ENCODE measurements at places on chromosomes 5 and 9.

DNA sequence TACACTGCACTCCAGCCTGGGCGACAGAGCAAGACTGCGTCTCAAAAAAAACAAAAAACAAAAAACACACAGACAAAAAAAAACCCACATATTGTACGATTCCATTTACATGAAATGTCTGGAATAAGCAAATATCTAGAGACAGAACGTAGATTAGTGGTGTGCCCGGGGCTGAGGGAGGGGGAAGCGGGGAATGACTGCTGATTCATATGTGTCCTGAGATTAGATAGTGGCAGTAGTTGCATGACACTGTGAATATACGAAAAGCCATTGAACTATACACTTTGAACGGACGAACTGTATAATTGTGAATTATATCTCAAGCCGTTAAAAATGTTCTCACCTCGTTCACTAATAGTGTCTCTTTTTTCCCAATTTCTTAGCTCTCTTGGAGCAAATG, 23.9 kb downstream of the FGF1 start:
- DNase-seq: no peak

- DNase-seq: no peak
Measured at GRCh38 chr5:132475497-132475882, 15.1 kb downstream of the IRF1 start.

- DNase-seq: peak; percentile 82
Measured at GRCh38 chr9:136539427-136540421, 6.1 kb downstream of the NOTCH1 start.

DNA sequence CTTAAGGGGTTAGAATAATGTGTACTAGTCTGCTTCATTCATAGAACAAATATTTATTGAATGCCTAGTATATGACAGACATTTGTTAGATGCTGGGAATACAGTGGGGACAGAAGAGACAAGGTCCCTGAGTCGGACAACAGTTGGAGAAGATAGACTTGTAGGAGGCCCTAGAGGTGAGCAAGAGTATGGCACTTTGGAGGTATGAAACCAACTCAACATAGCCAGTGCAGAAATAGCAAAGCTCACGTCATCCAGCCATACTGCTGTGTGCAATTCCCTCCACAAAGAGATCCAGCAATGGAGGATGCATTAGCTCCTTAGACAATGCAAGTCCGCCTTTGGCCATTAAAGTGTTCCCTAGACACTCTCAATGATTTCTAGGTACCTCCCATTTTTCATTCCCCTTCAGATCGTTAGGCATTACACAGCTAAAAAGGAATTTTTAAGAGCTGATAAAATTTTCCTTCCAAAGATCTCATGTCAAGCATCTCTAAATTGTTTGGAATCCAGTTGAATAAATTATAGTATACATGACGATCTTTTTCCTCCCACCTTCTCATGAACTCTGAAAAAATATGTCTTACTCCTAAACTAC, 1949.6 kb upstream of the WWC1 start:
- DNase-seq: no peak

DNA sequence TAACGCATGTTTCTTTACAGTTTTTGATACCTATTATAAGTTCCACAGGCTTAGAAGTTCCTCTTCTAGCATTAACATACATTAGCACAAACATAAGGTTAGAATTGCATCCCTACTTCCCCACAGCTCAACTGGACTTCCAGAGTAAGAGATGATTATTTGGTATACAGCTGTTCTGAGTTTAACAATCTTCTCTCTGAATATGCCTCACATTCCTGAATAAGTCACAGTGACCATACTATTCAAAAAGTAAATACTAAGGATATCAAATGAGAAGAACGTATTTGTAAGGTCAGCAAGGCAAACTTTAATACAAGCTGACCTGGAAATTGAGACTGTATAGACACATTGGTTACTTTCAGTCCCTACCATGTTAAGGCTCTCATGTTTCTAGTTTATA, 21.3 kb downstream of the NR6A1 start:
- DNase-seq: no peak

GRCh38 chr5:132243366-132243977, 14.0 kb upstream of the PDLIM4 start:
- no peak for DNase-seq

- DNase-seq: no peak
Measured at GRCh38 chr9:88996046-88996920, 5.0 kb downstream of the S1PR3 start.

DNA sequence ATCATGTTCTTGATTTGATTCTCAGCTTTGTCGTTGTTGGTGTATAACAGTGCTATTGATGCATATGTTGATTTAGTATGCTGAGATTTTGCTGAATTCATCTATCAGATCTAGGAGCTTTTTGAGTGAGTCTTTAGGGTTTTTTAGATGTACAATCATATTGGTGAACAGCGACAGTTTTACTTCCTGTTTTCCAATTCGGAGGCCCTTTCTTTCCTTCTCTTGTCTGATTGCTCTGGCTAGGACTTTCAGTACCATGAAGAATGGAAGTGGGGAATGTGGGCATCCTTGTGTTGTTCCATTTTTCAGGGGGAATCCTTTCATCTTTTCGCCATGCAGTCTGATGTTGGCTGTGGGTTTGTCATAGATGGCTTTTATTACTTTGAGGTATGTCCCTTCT, 100.4 kb downstream of the SGCD start:
- DNase-seq: no peak

GRCh38 chr9:95001720-95002119, 275.2 kb downstream of the AOPEP start:
- DNase-seq: no peak

- DNase-seq: no peak
Measured at GRCh38 chr5:121797681-121798518, 53.8 kb upstream of the FTMT start.

DNA sequence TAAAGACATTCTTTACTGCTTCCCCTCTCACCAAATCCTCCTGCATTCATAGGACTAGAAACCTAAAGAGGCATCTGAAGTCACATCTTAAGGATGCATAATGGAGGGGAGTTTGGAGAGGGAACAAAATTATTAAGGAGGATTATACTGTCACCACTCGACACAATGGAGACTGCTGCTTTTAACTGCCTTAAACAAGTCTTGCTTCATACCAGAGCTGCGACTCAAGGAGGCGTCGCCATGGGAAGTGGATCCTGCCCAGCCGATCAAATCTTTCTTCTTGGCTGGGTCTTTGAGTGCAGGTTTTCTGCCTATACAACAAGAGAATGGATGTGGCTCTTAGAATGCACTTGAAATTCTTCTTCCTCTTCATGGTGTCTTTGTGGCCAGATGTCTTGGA, 66.7 kb upstream of the FOXE1 start:
- DNase-seq: no peak

DNA sequence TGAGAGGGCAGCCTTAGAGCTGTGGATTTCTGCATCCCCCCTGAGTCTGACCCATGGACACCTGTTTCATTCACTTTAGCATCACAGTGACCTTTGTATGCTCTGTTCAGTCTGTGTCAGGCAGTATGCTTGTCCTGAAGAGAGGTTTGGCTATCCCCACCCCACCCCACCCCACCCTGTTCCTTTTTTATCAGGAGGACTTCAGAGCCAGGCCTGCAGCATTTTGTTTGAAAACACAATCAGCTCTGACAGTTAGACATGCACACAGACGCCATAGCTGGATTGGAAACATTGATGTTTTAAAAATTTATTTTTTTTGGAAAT, 142.2 kb downstream of the NTRK2 start:
- DNase-seq: no peak

DNA sequence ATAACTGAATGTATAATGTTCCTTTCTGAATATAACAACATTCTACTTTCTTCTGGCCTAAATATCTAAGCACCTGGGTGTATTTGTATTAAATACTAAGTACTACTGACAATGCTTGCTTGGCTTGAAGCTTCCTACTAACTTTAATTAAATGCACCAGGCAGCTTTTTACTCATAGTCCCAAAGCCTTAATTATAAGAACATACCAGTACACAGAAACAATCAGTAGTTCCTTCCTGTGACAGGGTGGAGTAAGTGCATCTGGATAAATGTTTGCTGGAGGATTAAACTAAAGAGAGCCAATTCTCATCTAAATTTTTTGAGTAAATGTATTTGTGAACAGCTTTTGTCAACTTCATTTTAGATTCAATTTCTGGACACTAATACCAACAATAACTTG, 558.6 kb upstream of the SEMA6A start:
- no peak for DNase-seq

- DNase-seq: no peak
Measured at GRCh38 chr5:54551926-54552325, 34.4 kb downstream of the SNX18 start.

DNA sequence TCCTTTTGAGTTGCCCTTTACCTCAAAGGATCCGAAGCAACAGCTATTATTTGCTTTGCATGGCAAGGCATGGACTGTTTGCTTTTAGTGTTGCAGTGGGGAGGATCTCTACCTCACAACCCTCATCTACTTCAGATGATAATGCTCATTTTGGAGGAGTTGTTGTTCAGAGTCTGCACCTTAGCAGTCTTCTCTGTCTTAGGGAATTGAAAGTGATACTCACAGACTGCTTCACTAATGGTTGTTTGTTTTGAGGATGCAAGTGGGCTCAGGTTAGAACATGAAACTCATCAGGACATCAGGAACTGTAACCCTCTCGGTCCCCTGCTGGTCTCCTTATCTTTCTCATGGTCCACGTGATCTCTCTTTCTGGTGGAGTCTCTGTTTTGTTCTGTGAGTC, 172.9 kb upstream of the ANKH start:
- DNase-seq: no peak

- no peak for DNase-seq
Measured at GRCh38 chr9:128073253-128073886, 5.3 kb downstream of the SLC25A25 start.

GRCh38 chr9:104826079-104826775, 62.3 kb downstream of the NIPSNAP3B start:
- DNase-seq: no peak

DNA sequence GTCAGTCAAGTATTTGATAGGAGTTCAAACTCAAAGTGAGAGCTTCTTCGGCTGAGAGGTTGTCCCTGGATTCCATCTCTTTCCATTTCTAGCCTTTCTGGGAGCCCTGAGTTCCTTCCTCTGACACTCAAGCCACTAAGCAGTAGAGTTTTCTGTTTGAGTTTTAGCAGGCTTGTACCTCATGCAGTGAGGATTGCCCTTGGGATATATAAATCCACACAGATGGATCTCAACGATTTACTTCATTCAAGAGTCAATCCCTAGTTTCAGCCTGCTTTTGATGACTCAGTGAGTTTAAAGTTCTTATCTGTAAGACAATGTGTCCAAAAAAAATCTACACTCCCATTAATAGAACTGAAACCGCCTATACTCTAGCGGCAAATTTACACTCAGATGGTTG, 2240.9 kb upstream of the WWC1 start:
- no peak for DNase-seq

DNA sequence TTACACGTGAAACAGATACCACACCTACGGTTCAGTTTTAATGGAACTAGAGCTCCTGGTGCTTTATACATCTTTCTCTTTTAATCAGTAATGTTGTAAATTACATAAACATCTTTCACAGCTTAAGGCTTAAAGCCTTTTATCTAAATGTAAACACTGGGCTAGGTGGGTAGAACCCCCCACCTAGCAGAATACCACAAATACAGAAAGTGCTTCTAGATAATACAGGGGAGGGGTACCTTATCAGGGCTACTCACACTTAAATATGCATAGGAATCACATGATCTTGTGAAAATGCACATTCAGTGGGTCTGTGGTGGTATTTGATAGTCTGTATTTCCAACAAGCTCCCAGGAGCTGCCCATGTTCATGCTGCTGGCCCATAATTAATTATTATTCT, 256.4 kb upstream of the TARS1 start:
- no peak for DNase-seq

DNA sequence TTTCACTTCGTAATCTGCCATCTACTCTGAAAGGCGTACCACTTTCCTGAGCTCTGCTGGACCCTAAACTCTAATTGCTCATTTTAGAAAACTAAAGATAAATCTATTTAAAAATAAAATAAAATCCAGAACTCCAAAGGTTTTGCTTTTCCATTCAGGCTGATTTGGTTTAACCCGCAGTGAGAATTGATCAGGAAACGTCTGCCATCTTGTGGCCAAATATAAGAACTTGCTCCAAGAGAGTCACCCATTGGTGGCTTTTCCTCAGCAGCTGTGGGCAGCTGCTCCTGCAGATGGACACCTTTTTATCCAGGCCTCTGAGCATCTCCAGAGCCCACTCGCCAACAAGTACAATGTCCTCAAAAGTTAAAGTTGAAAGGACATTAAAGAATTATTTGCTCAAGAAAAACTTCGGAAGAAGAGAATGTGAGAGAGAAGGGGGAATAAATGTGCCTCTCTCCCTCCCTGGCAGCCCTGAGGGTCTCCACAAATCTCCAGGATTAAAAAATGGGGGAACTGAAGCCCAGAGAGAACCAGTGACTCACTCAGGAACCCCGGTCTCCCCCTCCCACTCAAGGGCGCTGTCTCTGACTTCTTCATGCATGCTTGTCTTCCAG, 4.1 kb downstream of the SAXO1 start:
- no peak for DNase-seq

DNA sequence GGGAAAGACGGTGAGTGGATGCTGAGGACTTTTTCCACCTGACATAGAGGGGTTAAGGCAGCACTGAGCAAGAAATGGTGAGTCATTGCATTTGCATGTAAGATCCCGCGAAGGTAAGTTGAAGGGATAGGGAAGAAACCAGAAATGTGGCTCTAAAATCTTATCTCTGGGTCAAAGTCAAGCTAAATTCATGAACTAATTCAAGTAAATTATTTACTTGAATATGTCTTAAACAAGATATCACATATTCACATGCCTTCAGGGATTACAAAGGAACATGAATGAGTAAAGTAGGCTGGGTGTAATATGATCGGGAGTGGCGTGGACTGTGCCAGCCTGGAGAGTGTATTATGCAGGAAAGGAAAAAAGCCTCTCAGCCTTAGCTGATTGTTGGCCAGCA, 74.4 kb upstream of the EQTN start:
- no peak for DNase-seq

DNA sequence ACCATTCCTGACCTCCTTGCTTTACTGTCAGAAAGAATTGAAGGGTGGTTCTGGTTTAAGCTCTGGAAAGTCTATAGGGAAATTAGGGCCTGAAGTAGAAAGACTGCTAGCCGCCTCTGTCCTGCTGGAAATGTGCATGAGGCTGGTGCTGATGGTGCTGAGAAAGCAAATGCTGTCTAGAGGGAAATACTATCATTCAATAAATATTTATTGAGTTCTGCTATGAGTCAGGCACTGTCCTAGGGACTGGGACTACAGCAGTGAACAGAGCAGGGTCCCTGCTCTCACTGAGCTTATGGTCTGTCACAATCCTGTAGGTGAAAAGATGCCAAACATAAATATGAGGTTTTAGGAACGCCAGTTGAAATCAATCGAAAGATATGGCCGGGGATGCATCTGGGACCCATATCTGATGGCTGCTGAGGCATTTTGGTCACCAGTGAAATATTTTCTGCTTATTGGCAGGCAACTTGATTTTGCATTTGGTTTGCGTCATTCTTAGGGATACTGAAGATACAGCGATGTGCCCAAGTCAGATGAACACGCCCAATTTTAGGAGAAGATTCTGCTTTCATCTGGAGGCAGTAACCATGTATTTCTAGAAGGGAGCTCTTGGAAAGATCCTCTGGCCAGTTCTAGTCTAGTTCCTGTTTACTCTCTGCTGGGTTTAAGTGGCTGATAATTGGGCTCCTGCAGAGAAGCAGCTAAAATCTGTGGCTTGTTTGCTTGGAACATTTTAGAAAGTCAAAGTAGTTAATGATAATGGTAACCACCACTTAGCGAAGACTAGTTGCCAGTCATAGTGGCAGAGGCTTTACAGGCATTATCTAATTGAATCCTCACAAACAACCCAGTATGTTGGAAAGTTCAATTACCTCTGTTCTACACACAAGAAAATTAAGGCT, 73.3 kb downstream of the INSYN2B start:
- DNase-seq: no peak

All from T follicular helper cell (primary cell).